ENCODE measurements at places on chromosomes 11 and 22. TPM values are rescaled to one million over a fixed set of nuclear protein-coding genes. Genes with fewer than 3 reads are reported as not detected.

Gene PGA5
- total RNA-seq: not detected

Gene KRTAP5-1
- not detected for total RNA-seq

DNA sequence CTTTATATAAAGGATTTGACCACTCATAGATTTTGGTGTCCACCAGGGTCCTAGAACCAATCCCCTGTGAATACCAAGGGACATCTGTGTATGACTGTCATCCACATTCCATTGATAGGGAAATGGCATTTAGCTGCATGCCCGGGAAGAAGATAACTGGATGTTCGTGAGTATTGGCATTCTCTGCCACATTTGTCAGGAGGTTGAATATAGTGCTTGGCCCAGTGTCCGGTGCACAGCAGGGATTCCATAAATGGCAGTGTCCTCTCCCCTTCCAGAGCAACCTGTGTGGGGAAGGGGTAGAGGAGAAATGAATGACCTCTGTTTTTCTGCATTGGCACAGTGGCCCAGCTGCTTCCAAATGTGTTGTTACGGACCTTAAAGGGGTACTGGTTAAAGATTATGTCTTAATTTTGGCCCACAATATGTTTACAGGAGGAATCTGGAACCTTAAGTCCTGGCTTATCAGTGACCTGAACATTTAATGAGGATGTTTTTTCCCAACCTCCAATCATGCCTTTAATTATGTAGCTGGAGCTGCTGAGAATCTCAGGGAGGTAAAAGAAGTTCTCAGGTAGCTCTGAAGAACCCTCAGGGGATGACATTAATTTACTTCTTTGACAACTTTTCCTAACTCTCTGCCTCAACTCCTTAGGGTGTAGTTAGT lies 33.6 kb upstream of the OR4B1 start:
- DNase-seq: no peak

GRCh38 chr22:35155403-35156025 lies 89.6 kb downstream of the ISX start:
- no peak for DNase-seq

- DNase-seq: no peak
Observed at GRCh38 chr22:26786398-26786797, 129.0 kb downstream of the MIAT start.

DNA sequence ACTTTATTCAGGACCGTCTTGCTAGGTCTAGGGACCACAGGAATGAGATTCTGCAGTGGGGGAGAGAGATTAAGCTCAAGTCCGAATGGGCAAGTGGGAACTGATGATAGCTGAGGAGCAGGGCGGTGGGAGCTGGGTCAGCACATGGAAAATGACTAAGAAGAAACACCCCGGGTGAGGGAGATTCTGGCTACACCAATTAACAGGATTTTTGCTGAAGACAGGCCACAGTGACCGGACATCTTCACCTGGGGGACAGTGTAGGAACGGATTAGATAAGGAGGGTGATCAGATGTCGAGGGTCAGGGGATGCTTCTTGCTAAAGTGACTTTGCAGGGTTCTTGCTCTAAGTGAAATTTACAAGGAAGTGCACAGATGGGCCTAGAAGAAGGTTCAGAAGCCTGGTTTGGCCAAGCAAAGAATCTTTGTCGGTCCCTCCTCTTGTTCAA lies 8.5 kb upstream of the DGCR8 start:
- no peak for DNase-seq

DNA sequence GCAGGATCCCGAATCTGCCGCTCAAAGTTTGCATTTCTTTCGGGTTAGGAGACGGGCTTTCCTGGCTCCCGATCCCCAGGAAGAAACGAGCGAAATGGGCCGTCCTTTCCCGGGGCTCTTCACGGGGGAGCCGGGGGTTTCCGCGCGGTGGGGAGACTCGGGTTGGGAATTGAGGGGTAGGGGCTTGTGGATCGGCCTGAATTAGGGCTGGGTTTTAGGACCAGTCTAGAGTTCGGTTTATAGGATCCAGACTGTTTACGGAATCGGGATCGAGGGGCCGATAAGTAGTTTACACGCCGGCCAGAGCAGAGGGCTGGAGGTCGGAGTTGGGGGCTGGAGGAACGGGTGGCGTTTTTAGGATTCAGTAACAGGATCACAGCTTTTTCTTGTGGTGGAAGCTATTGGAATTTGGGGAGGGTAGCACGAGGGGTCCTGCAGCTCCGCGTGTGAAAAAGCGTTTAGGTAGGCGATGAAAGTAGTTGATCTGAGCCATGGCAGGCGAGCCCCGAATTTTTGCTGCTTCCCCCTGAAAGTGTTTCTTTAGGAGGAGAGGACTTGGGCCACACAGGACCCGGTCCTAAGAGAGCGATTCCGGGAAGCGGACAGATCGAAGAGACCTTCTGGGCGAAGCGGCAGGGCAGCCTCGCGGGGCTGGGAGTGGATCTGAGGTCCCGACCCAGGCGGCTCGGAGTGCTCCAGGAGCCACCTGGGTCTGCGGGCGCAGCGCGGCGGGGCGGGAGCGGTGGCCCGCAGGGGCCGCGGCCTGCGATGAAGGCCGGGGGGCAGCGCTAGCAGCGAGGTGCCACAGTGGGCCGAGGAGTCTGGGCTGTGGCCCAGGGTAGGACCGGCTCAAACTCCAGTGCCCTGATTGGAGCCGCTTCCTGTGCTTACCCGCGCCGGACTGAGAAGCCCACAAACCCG lies 1.6 kb downstream of the PKNOX2 start:
- no peak for DNase-seq

DNA sequence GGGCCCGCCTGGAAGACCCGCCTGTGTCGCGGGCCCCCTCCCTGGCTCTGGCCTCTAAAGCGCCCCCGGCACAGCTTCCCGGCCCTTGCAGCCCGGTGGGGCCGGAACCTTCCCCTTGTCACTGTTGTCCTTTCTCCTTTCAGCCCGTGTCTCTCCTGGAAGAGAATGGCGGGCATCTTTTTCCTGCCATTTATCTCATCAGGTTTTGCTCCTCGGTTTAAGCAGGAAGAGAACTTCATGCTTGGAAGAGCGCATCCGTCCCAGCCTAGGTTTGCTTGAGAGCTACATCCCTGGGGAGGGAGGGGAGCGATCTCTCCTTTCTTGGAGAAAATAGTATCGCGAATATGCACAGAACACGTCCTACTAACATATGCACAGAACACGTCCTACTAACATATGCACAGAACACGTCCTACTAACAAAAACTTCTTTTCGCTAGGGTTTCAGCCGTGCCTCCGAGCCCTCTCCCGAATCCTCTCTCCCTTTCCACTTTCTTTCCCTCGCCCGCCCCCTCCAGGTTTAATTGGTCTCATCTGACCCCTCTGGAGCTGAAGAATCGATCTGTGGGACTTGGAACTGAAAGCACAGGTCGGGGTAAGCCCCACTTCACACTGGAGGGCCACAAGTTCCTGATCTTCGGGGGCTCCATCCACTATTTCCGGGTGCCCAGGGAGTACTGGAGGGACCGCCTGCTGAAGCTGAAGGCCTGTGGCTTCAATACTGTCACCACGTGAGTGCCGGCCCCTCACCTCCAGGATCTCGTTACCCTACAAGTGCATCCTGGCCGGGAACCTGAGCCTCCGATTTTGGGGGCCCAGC lies 1.2 kb downstream of the GLB1L3 start:
- peak; percentile 41 for DNase-seq
